ENCODE measurements at places on chromosomes 7 and 10.
A peak's percentile ranks its signal among the peaks of the same experiment; 100 is the strongest.

DNA sequence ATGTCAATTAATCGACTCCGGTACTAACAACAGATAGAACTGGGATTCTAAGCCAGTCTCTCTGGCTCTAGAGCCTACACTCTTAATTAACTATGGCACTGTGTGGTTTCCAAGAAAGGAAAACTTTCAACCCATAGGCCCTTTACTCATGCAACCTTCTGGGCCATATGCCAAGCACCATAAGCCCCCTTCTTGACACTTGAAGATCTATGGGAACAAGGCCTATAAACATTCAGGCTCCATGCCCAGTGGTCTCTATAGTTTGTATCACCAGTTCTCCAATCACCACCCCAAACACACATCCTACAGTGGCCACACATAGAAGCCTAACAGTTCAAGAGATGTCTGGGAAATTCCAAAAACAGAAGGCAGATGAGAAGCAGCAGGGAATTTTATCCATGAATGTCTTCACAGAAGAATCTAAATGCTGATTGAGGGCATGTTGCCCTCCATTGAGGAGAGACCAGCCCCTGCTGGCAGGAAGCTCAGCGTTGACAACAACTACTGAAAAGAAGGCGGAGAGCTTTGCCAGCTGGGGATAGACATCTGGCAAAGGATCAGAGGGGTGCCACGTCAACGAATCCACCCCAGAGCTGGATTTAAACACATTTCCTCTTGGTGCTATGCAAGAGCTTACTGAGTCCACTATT, 64.4 kb downstream of the GRM3 start:
- DNase-seq = no peak

GRCh38 chr7:130838738-130839137, 104.7 kb upstream of the KLF14 start:
- peak; percentile 1 for DNase-seq

- no peak for DNase-seq
These were observed 342.7 kb downstream of the CXCL12 start for GRCh38 chr10:44042075-44042770.

DNA sequence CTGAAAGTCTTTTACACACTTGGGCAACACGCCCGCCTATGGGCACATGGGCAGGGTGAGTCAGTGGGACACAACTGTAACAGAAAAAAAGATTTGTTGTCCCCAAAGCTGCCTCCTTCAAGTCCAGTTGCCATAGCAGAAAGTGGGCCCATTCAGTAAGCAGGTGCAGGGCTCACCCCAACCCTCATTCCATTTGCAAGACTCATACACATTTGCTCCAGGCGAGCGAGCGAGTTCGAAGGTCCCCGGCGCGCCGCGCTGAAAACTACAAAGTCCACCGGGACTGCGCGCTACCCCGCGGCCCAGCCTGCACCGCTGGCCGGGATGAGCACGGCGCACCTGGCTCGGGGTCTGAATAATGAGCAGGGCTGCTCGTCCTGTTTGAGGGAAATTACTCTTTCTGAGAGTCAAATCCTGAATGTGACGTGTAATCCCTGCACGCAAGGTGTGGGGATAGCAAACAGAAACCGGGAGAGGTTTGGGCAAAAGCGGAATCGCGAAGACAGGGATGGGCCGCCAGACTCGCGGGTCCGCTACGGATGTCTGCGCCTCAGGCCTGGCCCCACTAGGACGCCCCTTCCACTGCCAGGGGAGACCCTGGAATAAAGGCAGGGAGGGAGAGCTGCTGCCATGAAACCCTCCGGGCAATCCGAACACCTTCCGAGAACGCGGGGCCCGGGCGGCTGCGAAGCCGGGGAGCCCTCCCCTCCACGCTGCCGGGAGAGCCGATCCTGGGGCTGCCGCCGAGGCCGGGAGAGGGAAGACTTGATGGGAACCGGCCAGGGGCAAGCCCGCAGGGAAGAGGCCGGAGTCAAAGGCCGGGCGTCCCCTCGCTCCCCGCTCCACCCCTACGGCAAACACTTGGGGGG, 982 bp downstream of the COBL start:
- DNase-seq = no peak

DNA sequence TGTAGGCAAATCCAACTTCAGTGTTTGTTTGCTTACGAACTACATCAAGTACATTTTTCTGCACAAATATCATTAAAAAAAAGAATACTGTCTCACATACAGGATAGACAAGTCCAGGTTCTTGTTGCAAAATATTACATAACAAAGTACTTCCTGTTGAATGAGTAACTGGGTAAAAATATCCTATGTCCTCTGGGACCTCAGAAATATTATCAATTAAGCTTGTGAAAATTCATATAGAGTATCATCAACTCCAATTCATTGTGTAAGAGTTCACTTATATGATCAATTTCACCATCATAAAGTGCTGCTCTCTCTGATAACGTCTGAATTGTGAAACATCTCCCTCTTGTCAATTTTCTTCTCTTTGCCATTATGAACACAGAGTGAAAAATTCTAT, 22.6 kb downstream of the HERC4 start:
- DNase-seq = no peak

Measured in OCI-M1 (cell line).